HFF-Myc (cell line): ENCODE measurements at places on chromosomes 16 and 17.

- peak; percentile 33 for DNase-seq
Measured at GRCh38 chr16:72434159-72434558, 262.2 kb upstream of the PMFBP1 start.

- peak; percentile 59 for DNase-seq
Measured at GRCh38 chr17:5780476-5780875, 196.2 kb upstream of the NLRP1 start.

DNA sequence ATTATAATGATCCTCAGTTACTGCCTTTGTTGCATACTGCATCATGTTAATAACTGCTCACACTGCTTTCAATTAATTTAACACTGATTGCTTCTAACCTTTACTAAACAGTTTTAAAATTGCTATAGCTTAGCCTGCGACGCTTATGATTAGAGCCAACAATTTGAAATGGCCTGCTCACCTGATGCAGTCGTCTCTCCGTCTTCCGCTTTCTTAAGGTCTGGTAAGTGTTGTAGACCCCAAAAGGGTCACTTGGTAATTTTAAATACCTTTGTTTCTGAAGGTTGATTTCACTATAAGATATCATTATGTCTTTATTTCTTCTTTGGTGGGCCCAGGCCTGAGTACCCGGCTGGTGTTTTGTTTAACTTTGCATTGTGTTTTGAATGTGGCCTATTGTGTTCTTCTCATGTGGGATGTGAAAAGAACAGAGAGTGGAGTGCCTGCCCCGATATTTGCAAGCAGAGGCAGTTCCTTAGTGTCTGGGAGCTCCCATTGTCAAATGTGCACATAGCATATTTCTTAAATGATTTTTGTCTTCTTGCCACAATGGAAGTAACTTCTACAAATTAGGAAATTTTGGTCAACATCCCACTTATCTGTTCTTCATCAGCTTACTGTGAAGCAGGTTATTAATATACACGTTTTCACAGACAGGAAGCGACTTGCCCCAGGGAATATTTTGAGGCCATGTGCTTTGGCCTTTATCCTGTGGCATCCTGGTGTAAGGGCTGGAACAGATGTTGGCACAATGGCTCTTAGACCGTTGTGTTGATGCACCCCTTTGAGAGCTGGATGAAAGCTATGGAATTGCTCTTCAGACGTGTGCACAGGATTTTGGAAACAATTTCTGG is 2.9 kb downstream of the PHKB start:
- no peak for DNase-seq

GRCh38 chr16:1159325-1159972 is 6.5 kb downstream of the CACNA1H start:
- no peak for DNase-seq

- no peak for DNase-seq
Measured at GRCh38 chr16:56450275-56450985, 702 bp downstream of the NUDT21 start.

- DNase-seq = no peak
Measured at GRCh38 chr16:85246473-85246872, 134.2 kb upstream of the CIBAR2 start.

DNA sequence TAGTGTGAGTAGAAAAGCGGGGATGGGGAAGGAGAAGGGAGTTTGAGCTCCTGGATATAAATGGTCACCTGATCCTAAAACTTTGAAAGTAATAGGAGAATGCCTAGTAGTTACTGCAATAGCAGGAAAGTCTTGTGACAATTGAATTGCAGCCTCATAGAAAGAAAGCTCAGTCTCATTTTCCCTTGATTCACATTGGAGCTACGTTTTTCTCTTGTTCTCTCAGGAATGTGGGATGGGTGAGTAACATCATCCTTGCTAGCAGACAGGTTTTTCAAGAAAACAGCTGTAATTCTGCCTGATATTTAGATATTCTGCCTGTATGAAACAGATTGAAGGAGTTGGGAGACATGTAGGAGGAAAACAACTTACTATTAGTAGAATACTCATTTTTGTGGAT is 25.3 kb downstream of the SF3B3 start:
- DNase-seq = no peak

DNA sequence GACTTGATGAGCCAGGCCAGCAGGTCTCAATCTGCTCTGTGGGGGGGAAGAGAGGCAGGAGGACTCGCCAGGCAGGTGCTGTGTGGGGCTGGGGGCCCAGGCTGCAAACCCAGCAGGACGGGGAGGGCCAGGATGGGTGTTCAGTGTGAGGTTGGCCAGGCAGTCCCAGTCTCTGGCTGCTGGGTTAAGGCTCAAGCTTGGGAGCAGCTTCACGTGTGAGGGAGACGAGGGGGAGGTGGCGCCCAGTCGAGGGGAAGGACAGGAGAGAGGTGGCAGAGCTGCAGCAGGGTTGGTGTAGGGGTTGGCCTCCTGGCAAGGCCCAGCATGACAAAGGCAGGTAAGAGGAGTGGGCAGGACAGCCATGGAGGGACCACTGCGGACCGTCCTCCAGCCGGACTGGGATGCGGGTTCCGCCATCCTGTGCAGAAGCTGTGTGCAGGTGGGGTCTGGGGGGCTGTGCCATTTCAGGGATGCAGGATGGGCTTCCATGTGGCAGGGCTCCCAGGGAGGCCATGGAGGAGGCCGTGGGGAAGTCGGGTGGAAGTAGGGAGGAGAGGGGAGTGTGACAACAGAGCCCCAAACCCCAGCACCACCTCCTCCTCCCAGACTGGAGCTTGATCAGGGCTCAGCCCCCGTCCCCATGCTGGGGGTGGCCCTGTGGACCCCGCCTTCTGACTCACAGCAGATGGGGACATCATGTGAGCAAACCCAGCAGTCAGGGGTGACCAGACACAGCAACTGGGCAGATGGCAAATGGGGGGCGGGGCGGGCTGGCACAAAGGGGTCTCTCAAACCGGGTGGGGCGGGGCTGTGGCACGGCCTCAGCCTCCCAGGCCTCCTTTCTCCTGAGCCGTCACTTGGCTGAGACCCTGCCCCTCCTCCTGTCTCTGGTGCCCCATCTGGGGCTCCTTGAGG is 2.8 kb downstream of the ADGRG1 start:
- no peak for DNase-seq

DNA sequence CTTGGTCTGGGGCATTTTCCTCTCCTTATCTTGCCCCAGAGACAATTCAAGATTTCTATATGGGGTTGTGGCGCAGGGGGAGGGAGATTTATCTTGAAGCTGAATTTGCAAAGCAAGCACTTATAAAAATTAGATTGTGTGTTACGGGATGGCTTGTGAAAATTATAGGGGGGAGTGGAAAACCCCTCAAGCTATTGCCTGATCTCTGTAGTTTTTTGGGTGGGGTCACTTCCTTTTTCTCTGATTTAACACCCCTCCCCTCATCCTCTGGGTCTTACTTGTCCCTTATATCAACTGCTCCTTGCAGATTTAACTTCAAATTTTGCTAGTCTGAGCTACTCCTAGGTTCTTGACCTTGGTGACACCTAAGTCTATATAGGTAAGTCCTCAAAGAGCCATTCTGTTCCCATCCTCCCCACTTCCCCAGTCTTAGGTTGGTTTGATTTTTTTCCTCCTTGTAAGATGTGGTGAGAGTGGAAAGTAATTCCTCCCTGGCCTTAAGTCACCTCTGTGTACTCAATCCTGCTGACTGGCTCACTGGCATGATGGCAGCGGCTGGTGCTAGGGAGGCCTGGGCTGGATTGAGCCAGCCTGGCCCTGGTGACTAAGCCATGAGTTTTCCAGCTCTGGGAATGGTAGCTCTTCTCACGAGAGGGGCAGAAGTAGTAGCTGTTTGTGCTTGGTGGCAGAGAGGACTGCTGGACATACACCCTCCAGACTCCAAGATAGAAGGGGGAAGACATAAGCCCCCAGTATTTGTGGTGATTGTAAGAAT is 2.3 kb downstream of the ARL4D start:
- peak; percentile 51 for DNase-seq

DNA sequence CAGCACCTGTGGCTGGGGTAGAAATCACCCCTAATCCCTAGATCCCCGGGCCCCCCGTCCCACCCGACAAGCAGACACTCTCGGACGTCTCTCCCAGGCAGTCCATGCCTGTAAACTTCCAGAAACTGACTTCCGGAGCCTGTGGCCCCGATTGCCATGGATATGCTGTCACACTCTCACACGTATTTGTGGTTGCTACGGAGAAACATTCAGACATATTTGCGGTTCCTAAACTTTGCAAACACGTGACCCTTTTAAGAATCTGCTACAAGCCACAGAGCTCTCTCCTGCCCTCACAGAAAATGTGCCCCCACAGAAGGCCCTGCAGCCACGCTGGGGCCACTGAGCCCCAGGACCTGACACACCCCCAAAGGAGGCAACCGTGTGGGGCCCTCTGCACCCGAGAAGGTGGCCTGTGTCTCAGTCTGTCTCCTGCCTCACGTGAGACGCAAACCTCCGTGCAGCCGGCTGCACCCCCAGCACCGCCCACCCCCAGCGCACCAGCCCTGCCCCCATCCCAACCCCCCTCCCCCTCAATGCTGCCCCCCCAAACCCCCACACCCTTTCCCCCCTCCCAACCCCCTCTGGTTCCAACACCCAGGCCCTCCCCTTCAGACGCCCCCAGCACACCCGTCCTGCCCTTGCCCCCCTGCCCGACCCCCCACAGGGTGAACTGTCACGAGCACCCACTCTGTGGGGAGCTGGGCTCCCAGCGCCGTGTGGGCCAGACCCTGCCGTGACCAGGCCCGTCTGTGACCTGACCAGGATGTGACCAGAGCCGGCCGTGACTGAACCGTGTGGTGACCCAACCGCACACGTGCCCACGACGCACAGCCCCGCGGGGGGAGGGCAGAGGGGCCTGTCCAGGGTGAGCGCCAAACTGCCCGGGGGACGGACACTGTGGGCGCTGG is 66.3 kb upstream of the METRNL start:
- peak; percentile 89 for DNase-seq

DNA sequence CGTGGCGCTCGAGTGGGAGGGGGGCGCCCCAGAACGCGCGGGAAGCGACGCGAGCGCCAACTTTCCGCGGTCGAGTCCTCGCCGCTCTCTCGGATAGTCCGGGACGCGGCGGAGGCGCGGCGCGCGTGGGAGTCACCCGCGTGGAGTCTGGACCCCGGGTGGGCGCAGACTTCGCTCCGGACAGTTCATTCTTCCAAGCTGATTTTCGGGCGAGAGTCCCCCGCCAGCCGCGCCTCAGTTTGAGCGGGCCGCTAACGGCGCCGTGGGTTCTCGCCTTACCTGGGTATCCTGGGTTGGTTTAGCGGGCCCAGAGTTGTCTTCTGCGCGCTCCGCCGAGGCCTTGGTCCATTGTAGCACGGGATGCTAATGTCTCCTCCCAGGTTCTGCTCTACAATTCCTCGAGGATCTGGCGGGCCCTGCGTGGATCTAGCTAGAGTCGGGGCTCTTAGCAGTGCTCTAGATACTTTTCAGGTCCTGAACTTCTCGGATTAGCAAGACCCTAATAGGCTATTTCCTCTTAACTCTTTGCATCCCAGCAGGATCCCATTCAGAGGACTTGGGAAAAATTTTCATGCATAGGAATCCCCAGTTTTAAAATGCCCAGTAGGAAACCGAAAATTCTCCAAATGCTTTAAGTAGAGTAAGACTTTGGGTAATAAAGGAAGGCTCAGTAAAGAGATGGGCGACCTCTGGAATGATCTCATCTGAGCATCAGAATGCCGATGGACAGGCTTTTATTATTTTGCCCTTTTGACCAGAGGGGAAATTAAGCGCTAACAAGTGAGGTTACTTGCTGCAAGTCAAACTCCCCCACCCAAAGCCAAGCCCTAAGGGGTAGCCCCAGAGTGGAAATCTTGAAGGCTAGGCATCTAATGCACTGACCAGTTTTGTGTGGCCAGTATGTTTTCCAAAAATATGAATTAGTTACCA is 537 bp upstream of the GJC1 start:
- no peak for DNase-seq

DNA sequence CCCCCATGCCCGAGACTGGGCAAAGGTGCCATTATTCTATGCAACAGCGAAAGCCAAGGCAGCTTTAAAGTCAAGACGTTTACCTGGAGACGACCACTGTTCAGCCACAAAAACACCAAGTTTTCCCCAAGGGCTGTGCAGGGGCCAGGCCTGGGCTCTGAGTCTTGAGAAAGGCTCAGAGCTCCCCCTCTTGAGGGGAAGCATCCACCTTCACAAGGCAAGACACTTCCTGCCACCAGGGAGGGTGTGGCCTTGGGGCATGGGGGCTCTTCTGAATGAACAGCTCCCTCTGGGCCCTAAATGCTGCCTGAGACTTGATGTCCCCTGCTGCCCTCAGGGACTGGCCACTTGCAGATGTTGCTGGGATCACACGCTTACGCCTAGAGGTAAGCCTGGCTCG is 26.5 kb downstream of the PDIA2 start:
- no peak for DNase-seq

GRCh38 chr16:35598696-35599332 is 2139.4 kb downstream of the TP53TG3F start:
- no peak for DNase-seq

DNA sequence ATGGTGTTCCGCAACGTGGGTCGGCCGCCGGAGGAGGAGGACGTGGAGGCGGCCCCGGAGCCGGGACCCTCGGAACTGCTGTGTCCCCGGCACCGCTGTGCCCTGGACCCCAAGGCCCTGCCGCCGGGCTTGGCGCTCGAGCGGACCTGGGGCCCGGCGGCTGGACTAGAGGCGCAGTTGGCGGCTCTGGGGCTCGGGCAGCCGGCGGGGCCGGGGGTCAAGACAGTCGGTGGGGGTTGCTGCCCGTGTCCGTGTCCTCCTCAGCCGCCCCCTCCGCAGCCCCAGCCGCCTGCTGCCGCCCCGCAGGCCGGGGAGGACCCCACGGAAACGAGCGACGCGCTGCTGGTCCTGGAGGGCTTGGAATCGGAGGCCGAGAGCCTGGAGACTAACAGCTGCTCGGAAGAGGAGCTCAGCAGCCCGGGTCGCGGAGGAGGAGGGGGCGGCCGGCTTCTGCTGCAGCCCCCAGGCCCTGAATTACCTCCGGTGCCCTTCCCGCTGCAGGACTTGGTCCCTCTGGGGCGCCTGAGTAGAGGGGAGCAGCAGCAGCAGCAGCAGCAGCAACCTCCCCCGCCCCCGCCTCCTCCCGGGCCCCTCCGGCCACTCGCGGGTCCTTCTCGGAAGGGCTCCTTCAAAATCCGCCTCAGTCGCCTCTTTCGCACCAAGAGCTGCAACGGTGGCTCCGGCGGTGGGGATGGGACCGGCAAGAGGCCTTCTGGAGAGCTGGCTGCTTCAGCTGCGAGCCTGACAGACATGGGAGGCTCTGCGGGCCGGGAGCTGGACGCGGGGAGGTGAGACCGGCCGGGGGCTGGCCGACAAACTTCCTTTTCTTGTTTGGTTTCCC is 821 bp downstream of the SOCS7 start:
- DNase-seq = no peak

DNA sequence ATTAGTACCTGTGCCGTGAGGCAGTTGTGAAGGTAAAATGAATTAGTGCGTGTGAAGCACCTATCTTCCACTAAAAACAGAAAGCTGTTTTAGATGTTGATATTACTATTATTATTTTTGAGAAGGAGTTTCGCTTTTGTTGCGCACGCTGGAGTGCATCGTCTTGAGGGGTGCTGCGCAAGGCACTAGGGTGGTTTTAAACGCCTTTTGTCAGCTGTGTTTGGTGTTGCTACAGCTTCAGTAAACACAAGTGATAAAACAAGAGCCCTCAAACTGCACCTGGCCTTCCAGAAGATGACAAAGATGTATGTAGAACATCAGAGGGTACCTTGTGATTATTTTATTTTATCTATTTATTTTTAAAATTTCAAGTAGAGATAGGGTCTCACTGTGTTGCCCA is 38.2 kb downstream of the PLCG2 start:
- DNase-seq = no peak
